ENCODE measurements at places on chromosomes 11 and 22.

- no peak for DNase-seq
Observed at GRCh38 chr11:99079576-99079975, 58.8 kb downstream of the CNTN5 start.

- DNase-seq: no peak
Observed at GRCh38 chr22:16988257-16988656, 19.8 kb downstream of the GAB4 start.

DNA sequence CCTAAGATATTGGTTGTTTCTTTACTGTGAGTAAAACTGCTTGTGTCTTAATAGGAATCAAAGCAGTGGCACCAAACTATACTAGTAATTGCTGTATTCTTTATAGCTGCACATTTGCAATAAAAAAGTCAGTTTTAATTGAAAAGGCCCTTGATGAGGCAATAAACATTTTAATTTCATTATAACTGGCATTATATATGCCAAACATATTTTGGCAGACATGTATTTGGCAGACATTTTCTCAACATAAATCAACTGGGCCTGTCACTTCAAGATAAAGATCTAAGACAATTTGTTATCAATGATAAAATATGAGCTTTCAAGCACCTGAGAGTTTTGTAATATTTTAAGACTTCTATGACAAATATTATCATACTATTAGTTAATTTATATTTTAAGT is 245.7 kb downstream of the SBF2 start:
- DNase-seq: no peak

GRCh38 chr11:115463606-115464005 is 40.6 kb downstream of the CADM1 start:
- DNase-seq: no peak

DNA sequence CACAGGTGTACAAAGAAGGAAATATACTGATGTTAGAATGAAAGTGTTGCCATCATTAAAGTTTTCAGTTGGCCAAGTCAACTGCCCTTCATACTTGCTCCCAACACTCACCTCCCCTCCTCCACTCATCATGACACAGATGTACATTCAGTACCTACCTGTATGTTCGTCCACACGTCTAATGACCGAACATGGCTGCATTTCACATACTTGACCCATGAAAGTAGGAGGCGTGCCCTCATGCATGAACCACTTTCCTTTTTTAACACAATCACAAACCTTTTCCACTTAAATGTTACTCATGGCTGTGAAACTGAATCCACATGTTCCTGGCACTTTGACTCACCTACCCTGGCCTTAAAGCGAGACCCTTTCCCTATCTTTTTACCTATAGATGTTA is 3.2 kb upstream of the BUD13 start:
- DNase-seq: no peak

DNA sequence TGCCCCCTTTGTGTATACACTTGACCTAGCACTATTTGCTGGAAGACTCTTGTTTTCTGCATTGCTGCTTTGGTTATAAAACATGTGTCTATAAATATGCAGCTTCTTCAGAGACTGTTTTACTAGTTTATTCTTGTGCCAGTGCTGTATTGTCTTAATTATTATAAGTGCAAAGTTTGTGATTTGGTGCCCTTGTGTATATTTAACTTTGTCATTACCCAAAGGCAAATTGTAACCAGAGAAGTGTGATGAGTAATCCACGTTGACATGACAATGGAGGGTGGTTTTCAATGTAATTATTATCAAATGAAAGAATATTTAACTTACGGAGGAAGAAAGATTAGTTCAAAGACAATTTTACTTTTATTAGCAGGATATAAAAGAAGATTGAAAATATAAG is 75.0 kb upstream of the PRODH start:
- DNase-seq: no peak

GRCh38 chr22:45969414-45969799 is 7.6 kb downstream of the WNT7B start:
- DNase-seq: no peak

- no peak for DNase-seq
Observed at GRCh38 chr11:64226507-64227051, 505 bp downstream of the NUDT22 start.

DNA sequence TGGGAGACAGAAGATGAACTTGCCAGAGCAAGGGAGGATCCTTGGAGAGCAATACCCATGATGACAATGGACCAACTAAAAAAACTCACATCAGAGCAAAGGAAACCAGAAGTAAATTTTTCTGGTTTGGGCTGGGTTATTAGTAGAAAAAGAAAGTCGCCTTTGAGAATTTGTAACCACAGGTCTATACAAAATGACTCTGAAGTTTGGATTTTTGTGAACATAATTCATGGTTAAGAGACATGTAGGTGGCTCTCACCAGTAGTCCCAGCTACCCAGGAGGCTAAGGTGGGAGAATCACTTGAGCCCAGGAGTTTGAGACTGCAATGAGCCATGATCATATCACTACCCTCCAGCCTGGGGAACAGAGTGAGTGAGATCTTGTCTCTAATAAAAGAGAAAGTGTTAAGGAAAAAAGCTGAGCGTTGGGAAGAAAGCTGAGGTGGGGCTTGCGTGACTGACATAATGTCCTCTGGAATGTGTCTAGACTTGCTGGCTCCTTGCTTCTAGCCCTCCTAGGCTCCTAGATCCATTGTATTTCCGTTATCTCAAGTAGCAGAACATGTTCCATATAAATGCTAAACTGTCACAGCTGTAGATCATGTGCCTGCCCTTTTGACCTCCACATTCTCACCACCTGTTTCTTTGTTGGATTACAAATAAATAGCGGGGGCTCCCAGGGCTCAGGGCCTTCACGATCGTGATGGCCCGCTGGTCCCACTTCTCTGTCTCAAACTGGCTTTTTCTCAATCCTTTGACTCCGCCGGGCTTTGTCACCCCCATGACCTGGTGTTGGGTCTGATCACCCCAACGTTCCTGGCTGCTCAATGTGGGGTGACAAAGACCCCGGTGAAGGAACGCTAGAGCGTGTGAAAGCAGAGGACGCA is 56.2 kb upstream of the SC5D start:
- DNase-seq: no peak

GRCh38 chr11:64744544-64745188 is 724 bp upstream of the RASGRP2 start:
- no peak for DNase-seq

- no peak for DNase-seq
Observed at GRCh38 chr11:65778901-65779668, 1.7 kb downstream of the AP5B1 start.

DNA sequence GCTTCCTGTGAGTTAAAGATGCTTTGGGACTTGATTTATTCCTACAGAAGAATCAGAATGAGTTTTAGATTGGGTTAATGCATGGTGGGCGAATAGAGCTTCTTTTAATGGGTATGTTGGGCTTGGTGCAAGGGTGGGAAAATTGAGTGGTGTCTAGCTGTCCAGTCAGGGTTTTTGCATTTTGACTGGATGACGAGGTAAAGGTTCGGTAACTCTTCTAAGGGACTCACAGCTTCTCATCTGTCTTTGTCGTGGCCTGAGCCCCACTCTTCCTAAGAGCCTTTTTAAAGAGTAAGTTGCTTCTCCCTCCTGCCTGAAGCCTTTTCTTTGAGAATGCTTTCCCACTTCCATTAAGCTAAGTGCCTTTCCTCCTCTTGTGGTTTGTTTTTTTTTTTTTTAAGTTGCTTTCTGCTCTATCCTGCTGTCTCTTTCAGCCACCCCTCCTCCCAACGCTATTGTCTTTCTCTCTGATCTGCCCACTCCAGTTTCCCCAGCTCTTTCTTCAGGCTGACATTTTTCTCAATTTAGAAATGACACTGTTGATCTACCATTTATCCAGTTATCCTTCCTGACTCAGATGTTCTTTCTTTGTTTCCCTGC is 1.1 kb downstream of the DPF2 start:
- no peak for DNase-seq

DNA sequence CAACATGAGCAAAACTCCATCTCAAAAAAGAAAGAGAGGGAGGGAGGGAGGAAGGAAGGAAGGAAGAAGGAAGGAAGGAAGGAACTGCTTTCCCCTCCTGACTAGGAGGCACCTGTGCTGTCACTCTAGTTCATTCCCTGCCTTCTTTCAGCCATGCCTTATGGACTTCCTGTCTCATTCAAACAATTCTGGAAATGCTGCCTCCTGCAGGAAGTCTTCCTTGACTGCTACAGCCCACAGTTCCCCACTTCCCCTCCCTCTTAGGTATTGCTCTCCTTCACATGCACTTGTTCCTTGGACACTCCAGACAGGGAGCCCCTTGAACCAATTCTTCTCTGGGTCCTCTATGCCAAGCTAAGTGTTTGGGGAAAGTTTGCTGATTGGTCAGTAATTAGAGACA is 31.6 kb upstream of the WNT11 start:
- DNase-seq: no peak

DNA sequence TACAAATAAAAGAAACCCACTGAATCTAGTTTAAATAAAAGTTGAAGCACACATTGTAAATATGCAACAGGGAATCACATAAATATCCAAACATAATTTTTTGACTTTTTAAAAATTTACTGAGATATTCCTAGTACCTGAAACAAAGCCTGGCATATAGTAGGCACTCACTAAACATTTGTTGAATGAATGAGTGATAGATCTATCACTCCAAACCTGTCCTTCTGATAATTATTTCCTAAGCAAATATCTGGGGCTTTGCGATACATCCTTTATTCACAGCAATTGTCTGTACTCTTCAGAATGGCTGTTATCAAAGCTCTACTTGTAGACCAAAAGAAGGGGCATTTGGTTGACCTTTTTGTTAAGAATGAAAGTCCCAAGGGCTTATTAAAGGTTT is 2.6 kb upstream of the PSMA1 start:
- no peak for DNase-seq

DNA sequence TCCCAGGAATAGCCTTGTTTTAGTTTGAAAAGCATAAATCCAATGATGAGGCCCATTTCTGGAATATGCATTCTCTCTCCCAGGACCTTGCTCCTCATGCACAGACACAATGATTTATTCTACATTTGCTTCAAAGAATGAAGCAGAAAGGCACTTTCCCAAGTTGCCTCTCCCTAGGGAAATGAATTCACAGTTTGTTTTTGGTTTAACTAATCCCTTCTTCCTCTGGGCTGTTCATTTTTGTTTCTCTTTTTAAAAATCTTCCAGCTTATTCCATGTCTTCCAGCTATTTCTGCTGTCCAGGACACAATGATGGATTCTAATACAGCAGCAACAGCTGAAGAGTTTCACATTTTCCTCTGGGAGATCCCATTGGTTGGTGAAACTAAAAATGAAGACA is 1529.2 kb upstream of the TENM4 start:
- no peak for DNase-seq

DNA sequence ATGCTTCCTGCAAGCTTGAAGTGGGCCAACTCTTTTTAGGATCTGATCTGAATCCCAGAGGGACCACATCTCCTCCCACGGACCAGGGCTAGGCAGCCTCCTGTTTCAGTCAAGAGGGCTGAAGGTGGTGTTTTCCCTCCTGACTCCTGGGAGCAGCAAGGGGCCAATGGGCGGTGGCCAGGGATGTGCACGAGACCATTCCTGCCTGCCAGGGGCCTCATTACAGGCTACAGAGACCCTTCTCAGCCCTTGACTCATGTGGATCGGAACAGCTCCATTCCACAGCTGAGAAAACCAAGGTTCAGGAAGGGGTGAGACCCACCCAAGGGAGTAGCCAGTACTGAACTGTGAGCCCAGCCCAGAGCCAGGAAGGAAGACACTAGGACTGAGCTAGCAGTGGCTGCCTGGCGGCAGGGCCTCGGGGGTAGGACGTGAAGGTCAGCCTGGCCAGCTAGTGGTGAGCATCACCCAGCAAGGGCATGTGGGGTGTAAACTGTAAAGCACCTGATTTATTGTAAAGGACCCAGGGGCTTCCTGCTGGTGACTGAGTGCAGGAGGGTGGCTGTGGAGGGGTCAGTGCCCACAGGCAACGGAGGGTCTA is 3.4 kb upstream of the P2RY6 start:
- no peak for DNase-seq

- DNase-seq: peak; percentile 77
Observed at GRCh38 chr22:50656122-50657070, 16.2 kb upstream of the SHANK3 start.

DNA sequence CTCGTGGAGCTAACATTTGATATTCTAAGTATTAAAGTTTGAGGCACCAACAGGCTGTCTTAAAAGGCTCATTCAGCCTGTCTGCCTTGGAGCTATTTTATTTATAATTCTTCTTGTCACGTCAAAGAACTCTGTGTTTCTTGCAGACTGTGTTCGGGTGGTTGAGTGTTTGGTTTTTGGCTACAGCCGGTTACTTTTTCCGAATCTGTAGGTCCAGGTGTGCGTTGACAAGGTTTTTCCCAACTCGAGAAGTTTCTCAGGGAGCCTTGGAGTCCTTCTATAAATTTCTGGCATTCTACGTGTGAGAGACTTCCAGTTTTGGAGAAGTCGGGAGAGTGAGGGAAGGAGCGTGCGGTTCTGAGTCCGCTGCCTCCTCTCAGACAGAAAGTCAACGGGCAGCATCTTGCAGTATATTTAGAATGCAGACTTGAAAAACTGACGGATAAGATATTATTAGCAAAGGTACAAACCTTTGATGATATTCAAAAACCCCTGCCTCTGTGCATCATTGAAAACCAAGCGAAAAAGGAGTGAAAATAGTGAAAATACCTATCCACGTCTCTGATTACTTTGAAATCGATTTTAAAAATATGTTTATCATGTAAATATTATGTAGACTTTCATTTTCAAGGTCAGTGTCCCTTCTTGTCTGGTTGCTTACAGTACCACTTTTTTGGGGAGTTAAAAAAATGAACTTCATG is 85.2 kb upstream of the PPARA start:
- no peak for DNase-seq

DNA sequence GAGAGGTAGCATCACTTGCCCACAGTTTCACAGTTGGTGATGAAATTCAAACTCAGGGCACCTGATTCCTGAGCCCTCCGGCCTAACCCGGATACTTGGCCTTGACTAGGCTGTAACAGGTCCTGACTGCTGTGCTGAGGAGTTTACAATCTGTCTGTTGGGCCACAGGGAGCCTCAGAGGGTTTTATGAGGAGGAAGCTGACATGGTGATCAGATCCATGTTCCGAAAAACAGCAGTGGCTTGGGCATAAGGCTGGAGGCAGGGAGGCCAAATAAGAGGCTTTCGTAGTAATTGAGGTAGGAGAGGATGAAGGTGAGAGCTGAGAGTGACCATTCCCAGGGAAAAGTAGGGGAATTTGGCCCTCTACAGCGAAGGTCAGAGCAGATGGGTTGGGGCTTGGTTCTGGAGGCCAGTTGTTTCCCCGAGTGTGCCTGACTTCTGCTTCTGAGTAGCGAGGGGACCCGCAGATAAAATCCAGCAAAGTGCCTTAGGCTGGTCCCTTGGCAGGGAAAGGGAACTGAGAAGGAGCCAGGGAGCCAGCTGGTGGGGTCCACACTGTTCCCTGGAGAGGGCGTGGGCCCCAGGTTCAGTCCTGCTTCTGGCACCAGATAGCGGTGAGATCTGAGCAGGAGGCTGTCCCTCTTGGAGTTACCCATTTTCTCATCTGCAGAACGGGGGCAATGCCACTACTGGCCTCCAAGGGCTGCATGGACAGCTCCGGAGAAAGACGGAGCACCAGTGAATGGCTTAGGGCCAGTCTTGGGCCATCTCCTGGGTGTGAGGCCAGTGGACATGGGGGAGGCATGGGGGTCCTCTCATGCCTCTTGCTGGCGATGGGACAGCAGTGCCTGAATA is 6.5 kb downstream of the PRDM11 start:
- DNase-seq: no peak

- DNase-seq: no peak
Observed at GRCh38 chr11:62419943-62420342, 1.1 kb downstream of the SCGB1A1 start.

All from foreskin fibroblast (primary cell).